ENCODE measurements at places on chromosomes 5 and 9. TPM values are rescaled to one million over a fixed set of nuclear protein-coding genes. Genes with fewer than 3 reads are reported as not detected.

The OR4F3 gene
- not detected for total RNA-seq

The CNTFR gene
- 1.1 TPM for total RNA-seq

The SLC6A18 gene
- total RNA-seq = not detected

The FABP6 gene
- not detected for total RNA-seq

The SV2C gene
- not detected for total RNA-seq

The TCF7 gene
- 3.2 TPM for total RNA-seq

The INSL6 gene
- not detected for total RNA-seq

The DCAF10 gene
- 12.2 TPM for total RNA-seq

The ANKDD1B gene
- total RNA-seq = not detected

The SLCO4C1 gene
- 0.16 TPM for total RNA-seq

The GTF2H2C gene
- 31.0 TPM for total RNA-seq

The C9orf50 gene
- 0.13 TPM for total RNA-seq

The FGFR4 gene
- 7.2 TPM for total RNA-seq

The PCDHGB4 gene
- total RNA-seq = 3.7 TPM

The TPPP gene
- total RNA-seq = not detected

The TAF11L8 gene
- total RNA-seq = not detected

The PRKACG gene
- not detected for total RNA-seq

The SCGB3A2 gene
- total RNA-seq = not detected

The PCDHA3 gene
- not detected for total RNA-seq

The SPINK7 gene
- not detected for total RNA-seq

The PTGS1 gene
- total RNA-seq = 61.8 TPM

The PCDHB2 gene
- under 0.01 TPM for total RNA-seq

The P4HA2 gene
- total RNA-seq = 242 TPM

The PCDHB13 gene
- total RNA-seq = 1.0 TPM

The ROR2 gene
- total RNA-seq = 79.0 TPM

The PCDHA9 gene
- total RNA-seq = not detected

The CACFD1 gene
- total RNA-seq = 9.4 TPM

The ROPN1L gene
- 0.39 TPM for total RNA-seq

The ARID3C gene
- total RNA-seq = not detected

The PCDHB1 gene
- total RNA-seq = not detected
